ENCODE measurements at places on chromosomes 1 and 21.
A peak's percentile ranks its signal among the peaks of the same experiment; 100 is the strongest.

- DNase-seq = no peak
Measured at GRCh38 chr1:10432910-10433700, 2.9 kb downstream of the CENPS start.

DNA sequence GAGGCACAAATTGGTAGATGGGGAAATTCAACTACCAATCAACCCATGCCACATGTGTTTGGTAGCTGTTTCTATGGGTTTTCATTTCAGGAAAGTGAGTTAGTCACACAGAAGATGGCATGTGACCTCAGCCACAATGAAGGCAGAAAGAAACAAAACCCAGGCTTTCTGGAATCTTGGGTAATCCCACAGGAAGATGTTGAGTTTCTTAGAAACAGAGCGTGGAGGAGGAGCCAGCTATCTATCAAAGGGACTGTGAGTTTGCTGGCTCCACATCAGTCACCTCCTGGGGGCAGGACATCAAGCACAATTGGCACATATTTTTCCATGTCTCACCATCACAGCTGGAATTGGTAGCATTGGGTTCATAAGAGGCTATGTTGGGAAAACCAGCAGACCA, 188.9 kb upstream of the PLXNA2 start:
- no peak for DNase-seq

DNA sequence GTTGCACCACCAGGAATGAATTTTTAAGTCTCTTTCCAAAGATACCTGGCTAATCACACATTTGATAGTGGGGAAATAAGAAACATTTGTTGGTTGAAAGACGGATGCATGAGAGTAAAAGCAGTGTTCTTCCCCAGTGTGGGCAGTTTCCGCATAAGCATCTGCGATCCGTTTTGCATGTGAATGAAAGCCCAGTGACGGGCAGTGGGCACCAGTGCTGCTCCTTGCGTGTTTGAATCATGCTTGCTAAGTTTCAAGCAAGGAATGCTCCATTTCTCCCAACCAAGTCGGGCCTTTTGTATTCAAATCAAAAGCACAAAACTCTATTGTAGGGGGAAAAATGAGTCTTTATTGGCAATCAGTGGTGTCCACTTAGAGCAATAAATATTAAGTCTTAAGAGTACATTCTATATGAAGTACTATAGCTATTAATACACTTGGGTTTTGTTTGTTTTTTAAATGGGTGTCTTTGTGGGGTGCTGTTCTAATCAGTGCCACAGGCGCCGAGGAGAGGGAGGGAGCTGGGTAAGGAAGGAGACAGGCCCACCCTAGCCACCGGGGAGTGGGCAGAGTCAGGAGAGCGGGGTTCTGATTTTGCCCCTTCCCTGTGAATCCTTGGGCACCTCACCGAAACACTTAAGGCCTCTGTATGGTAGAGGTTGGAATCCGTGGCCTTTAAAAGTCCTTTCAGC, 750 bp upstream of the PTGFRN start:
- DNase-seq = no peak

GRCh38 chr21:43575473-43575844, 83.8 kb downstream of the HSF2BP start:
- DNase-seq = no peak

GRCh38 chr1:66276218-66276617, 257.7 kb upstream of the SGIP1 start:
- no peak for DNase-seq

DNA sequence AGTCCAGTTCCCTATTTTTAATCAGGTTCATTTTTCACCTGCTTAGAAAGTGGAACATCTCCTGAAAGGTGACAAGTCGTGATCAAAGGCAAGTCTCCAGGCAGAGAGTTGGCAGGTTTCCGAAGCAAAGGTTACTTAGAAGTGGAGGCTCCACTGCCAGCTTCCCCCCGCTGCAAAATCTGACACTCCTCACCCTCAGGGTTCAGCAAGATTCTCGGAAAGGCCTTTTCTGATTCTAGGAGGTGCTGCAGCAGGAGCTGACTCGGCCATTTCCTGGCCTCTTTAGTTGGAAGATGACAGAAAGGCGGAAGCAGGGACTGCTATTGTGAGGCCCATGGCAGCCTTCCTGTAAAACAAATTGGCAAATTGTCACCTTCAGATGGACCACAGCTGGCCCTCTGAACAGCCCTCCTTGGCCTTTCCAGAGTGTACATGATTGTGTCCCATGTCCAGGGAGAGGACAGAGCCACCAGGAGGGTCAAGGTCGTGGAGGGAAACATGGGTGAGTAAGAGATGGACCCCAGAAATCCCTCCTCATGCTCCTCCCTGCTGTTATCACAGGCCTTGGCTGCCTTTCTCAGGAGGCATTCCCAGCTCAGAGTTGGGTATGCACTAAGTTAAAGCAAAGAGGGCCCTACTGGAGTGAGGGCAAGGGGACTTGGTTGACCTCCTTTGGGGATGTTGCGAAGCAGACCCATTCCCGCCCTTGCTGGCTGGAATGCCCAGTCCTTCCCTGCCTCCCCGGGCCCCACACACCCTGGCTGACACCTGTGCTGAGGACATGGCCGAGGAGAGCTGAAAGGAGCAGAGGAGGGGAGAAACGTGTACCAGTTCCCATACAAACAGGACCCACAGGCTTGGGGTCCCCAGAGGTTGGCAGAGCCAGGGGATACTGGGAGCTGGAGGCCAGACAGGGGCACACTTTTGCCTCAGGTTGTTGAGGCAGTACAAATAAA, 115.5 kb upstream of the IRF2BP2 start:
- DNase-seq = no peak

- no peak for DNase-seq
Measured at GRCh38 chr1:97726386-97726785, 194.4 kb downstream of the DPYD start.

GRCh38 chr21:35217504-35218060, 168.5 kb upstream of the RUNX1 start:
- no peak for DNase-seq

DNA sequence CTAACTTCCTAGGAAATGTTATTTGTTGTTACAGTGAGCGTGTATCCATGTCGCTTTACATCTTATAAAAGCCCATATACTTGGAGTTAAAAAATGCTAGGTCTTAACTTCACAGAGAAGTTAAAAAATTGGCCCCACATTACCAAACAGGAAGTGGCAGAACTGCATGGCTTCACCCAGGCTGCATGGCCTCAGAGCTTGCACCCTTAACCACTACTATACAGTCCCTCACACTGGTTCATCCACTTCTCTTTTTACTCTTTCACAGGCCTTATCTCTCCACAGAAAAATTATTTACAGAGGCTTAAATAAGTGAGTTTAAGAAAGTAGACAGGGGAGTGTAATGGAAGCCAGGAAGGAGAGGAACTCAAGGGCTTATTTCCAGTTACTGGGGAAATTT, 402.5 kb downstream of the HHAT start:
- no peak for DNase-seq

DNA sequence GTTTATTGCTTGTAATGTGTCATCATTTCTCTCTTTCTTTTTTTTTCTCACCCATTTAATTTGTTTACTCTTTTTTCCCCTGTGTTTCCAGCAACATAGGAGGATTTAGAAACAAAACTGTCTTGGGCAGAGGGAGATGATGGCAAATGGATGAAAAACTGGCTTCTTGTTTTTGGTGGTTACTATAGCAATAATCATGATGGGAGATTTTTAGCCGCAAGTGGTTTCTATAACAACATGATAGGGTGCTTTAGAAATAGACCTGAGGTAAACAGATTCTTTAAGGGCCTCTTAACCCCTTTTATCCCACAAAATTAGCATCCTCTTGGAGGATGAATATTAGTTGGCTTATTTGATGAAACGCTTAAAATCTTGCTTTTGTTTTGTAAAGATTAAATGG, 51.6 kb downstream of the CRB1 start:
- no peak for DNase-seq

DNA sequence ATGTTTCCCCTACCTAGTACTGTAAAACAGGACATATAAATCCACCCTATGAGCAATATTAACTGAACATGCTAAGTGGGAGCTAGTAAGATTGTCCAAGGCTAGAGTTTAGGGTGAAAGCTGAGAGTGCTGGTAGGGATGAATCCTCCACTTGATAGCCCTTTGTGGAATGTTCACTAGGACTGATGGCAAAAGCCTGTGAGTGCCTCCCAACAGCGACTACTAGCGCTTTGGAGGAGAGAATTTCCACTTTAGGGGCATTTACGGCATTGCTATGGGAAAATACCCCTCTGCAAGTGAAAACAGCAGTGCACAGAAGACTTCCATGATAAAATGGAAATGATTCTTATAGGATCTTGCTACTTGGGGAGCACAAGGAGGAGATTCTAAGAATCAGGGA, 35.9 kb downstream of the CFHR5 start:
- DNase-seq = no peak

- no peak for DNase-seq
Measured at GRCh38 chr21:40765811-40766210, 81.1 kb downstream of the DSCAM start.

DNA sequence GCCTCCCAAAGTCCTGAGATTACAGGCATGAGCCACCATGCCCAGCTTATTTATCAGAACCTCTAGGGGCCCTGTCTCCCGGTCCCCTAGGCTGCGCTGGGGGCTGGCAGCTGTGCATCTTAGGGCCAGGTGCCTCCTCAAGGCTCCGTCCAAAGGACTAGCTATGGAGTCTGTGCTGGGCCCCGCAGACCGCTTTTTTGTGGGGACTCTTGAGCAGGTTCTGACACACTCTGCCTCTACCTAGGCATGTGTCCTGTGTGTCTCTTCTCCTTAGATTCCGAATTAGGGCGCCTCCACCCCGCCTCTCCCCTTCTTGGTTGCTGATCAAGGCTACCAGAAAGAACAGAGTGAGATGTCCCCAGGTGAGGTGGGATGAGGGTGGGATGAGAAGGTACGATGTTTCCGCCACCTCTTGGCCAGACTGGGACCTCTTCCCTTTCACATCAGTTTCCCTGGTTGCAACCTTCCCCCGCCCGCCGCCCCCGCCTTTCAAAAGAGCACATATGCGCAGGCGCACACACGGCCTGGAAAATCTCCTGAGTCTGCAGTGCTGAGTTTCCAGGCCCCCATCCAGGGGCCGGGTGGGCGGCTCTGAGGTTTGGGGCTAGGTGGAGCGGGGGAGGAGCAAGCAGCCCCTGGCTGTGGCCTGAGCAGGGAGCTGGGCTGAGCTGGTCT, 5.0 kb upstream of the PTPN7 start:
- DNase-seq = no peak

DNA sequence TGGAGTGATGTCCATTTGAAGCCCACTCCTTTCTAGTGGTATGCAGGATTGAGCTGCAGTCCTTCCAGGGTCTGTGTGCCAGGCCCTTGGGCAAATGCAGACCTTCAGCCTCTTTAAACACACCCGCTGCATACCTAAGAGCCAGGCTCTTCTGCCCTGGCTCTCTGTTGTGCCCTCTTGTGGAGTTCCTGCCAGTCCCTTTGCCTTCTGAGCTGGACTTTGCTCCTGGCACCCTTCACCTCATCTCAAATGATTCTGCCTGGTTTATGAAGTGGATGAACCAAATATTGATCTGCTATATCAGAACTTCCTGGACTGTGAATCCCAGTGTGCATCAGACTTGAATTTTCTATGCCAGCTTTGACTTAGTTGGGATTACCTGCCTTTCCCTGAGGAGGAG, 158.8 kb downstream of the URB2 start:
- no peak for DNase-seq

GRCh38 chr1:167197236-167197635, 23.4 kb upstream of the POU2F1 start:
- no peak for DNase-seq

GRCh38 chr1:64470665-64471217, 812 bp downstream of the CACHD1 start:
- DNase-seq = no peak

DNA sequence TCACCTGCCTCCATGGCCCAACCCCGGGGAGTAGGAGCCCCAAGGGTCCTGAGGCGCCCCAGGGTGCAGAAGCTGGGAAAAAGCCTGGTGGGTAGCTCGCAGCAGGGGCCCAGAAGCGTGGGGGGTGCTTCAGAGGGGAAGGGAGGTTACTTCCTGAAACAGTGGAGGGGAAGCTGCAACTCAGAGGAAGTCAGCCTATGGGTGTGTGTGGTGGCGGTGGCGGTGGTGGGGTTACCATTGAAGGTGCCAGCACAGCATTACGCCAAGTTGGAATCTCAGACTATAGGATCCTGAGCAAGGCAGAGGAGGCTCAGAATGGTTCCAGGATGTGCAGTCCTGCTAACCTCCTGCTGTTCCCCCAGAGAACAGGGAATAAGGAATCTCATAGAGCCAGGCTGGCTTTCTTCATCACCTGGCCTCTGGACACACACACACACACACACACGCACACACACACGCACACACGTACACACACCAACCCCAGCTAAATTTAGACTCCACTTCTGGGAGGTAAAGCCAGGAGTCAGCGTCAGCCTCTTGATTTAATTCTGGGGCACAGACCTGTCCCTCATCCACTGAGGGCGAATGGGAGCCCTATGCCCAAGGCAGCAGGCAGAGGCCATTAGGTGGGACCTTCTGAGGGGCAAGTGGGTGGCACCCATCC, 1.3 kb downstream of the DENND4B start:
- DNase-seq = peak; percentile 62

DNA sequence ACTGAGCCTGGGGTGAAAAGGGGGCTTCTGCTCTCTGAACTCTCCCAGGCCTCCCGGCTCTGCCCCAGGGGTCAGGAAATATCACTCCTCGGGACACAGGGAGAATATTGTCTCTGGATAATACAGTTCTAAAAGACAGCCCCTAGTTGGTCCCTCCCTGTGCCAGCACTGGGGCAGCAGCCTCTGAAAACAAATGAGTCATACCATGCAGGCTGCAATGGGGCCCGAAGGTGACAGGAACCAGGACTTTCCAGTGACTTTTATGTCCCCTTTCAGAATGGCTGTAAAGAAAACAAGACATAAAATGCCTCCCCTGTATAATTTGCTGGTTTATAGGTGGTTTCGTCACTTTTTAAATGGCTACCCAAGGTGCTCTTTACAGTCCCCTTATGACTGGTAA, 360.0 kb downstream of the NPHP4 start:
- no peak for DNase-seq

DNA sequence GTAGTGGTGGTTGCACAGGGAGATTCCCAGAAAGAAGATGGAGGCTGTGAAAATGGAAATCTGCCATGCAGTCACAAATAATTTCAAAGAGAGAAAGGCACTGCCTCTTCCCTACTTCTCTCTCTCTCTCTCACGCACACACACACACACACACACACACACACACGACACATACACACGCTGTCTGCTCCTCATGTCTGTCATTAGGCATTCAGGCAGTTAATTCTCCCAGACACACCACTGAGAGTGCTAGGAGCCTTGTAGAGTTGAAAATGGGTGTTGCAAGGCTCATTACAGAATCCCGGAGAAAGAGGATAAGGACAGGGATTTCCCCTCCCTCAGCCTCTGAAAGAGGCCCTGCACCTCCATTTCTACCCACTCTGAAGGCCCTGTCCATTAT, 47.8 kb upstream of the LRRN2 start:
- DNase-seq = no peak

Measured in stimulated activated CD8-positive, alpha-beta memory T cell treated with anti-CD3 and anti-CD28 coated beads, Interleukin-4, amount 100 ng/mL, for 1 hour (primary cell).